ENCODE measurements at places on chromosomes 3 and 15.
A peak's percentile ranks its signal among the peaks of the same experiment; 100 is the strongest.

DNA sequence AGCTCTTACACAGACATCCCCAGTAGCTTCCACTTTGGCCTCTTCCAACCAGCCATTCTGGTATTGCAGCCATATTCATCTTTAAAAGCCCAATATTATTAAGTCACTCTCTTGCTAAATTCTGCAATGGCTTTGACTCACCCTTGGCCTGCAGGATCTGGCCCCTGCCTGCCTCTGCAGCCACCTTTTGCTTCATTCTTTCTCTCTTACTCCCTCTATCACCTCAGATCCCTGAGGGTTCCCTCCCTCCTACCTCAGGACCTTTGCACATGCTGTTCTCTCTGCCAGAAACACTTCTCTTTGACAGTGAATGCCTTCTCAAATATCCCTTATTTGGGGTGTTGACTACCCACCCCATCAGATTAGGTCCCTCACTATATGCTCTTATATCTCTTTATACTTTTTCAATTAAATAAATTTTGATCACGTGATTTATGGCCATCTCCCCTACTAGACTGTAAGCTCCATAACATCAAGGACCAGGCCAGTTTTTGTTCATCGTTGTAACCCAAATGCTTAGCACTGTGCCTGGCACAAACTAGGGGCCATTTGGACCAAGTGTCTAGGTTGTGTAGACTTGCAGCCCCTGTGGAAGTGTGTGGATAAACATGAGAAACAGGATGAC is 32.3 kb upstream of the UBE2Q2 start:
- DNase-seq, result no peak

DNA sequence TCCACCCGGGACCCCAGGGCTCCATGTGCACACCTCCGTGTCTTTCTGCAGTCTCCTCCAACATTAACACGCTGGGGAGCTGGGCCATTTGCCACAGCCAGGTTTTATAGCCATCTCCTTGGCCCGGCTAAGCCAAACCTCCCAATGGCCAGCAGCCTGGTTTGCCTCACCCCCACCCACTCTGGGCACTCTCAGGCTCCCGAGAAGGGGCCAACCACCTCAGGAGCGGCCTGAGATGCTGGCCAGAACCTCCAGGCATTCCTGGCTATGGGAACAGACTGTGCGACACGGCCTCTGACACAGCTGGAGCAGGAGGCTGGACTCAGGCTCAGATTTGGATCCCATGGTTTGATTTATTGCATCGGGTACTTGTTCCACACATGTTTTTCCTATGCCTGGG is 289.7 kb downstream of the RPLP1 start:
- no peak for DNase-seq

- no peak for DNase-seq
Measured at GRCh38 chr15:80887148-80887547, 102.5 kb downstream of the MESD start.

DNA sequence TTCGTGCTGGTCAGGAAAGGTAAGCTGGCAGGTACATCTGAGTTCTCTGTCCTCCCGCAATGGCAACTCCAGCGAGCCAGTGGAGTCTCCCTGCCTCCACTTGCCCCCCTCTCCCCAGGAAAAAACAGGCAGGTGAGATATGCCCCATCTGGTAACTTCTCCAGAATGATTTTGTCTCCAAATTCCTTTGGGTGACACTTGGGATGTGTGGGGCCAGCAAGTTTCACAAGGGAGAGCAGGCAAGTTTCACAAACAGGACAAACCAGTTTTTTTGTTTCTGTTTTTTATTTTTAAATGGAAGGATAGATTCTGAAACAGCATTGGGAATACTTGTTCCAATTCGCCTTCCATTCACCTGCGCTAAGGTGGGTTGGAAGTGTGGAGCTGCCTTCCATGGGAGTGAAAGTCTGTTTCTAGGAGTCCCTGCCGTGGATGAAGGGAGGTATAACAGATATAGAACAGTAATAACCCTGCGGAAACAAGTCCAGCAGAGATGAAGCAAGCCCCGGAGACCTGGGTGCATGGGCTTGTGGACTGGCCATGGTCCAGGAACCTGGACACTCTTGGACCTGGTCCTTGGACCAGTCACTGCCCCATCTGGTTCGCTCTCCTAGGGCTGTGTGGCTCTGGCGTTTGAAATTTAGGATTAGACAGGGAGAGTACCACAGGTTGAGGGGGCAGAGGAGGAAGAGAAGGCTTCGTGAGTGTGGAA is 22.9 kb upstream of the KIF23 start:
- no peak for DNase-seq

DNA sequence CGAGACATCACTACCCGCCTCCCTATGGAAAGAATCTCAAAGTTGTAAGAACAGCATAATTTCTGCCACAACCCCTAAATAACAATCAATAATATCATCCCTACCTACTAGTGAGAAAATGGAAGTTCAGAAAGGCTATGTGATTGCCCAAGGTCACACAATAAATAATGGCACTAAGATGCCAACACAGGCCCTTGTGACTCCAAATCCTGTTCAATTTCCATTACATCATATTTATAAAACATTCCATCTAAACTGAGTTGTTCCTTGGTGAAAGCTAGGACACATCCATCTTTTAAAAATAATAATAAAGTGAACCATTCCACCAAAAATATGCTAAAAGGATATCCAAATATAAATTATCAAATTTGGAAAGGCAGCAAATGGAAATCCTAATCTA is 144.6 kb downstream of the MAGI1 start:
- no peak for DNase-seq

DNA sequence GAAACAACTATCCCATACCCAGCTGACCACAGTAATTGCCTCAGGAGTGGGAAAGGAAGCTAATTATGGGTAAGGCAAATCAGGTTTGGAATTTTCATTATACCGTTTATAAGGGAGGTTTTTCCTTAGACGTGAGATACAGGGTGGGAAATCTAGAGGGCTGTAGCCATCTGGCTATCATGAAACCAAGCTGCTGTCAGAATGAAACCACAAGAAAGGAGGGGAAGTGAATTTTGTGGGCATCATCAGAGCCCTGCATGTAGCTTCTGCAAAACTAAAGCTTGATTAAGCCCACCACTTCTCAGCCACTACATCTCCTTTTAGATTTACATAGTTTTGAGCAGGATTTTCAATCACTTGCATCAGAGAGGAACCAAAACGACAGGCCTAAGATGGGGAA is 893.5 kb downstream of the TUSC7 start:
- no peak for DNase-seq

DNA sequence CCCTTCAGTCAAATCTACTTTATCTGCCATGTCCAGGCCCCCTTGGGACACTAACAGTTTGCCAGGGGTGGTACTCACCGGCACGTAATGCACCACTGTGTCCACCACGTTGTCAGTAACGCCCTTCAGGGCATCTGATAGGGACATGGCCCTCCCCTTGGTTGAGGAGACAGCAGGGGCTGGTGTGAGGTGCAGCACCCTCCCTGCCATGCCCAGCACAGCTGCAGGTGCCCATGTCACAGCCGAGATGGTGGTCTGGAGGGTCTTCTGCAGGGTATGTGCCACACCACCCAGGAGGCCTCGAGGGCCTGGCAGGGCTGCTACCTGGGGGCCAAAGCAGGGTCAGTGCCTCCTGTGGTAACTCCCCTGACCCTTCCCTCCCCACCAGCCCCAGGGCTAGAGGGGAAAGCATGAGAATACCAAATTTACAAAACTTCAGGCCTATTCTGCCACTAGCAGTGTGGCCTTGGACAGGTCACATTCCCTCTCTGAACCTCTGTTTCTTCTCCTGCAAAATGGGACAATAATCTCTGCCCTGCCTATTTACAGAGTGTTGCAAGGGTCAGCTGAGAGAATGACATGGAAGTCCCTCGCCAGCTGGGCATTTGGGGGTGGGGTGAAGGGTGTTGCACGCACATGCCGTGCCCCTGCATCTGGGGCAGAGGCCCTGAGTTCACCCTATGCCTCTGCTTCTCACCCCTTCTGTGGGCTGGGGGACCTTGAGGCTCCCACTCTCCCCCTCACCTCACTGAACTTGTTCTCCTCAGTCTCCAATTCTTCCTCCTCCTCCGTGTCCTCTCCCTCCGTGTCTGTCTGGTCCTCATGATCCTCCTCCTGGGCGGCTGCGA is 11.8 kb upstream of the KIF7 start:
- no peak for DNase-seq

DNA sequence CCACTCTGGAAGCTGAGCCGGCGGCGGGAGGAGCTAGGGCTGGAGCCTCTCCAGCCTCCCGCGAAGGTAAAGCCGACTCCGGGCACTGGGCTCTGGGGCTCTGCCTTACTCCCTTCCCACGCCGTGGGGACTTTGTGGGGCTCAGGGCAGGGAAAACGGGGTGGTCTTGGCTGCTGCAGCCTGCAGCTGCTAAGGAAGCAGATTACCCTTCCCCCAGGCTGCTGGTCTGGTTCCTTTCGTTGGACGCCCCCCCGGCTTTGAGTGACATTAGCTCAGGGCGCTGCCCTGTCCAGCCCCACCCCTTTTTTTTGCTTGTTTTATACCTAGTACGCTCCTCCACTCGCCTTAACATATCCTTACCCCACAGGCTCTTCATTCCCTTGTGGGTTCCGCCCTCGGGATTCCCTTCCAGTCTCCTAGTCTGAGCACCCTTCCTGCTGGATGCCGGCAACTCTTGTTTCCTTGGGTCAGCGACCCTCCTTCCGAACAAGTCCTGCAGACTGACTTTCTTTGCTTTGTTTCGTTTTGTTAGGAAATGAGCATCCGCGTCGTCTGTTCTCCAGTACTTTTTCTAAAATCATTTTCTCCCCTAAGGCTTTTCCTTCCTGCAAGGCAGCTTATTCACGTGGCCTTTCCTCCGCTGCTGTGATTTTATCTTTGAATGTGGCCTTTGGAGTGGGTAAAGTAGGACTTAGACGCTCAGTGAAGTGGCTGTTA is 551 bp downstream of the DNAJC13 start:
- peak; percentile 37 for DNase-seq

DNA sequence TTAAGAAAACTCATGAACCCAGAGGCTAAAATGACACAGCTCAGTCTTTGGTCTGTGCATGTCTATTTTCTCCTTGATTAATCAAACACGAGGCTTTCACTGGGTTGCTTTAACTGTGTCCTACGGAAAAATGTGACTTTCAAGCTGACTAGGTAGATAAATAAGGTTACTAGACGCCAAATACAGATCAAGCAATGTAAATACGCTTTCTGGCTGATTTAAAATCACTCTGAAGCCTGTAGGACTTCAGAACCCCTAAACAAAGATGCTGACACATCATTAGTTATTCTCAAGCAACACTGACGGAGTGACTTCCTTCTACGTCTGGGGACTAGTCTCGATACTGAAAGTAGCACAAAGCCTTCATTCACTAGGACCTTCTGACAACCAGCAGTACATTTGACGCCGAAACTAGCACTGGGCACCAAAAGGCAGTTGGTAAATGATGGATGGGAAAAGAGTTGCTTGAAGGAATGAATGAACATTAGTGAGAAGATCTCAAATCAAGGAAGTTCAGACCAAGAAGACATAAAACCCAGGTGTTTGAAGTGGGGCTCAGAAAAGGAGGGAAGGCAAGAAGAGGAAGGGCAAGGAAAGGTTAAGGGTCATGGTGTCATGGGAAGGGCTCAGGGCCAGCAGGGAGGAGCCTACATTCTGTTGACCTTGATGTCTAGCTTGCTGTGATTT is 67.1 kb upstream of the CDV3 start:
- no peak for DNase-seq

DNA sequence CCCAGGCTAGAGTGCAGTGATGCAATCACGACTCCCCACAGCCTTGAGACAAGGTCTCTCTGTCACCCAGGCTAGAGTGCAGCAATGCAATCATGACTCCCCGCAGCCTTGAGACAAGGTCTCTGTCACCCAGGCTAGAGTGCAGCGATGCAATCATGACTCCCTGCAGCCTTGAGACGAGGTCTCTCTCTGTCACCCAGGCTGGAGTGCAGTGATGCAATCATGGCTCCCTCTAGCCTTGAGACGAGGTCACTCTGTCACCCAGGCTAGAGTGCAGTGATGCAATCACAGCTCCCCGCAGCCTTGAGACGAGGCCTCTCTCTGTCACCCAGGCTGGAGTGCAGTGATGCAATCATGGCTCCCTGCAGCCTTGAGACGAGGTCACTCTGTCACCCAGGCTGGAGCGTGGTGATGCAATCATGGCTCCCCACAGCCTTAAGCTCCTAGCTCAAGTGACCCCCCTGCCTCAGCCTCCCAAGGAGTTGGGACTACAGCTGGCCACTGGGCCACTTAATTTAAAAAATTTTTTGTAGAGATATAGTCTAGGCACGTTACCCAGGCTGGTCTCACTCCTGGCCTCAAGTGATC is 26.1 kb downstream of the TFRC start:
- no peak for DNase-seq

DNA sequence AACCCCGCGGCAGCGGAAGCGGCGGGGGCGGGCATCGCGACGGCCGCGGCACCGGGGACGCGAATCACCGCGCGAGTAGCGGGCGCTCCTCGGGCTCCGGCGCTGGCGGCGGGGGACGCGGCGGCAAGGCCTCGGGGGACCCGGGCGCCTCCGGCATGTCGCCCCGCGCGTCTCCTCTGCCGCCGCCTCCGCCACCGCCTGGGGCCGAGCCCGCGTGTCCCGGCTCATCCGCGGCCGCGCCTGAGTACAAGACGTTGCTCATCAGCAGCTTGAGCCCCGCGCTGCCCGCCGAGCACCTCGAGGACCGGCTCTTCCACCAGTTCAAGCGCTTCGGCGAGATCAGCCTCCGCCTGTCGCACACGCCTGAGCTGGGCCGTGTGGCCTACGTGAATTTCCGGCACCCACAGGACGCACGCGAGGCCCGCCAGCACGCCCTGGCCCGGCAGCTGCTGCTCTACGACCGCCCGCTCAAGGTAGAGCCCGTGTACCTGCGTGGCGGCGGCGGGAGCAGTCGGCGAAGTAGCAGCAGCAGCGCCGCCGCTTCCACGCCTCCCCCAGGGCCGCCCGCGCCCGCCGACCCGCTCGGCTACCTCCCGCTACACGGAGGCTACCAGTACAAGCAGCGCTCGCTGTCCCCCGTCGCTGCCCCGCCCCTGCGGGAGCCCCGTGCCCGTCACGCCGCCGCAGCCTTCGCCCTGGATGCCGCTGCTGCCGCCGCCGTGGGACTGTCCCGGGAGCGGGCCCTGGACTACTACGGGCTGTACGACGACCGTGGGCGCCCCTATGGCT is 675 bp downstream of the RBM15B start:
- no peak for DNase-seq

GRCh38 chr15:59178151-59178695 is 28.4 kb upstream of the LDHAL6B start:
- no peak for DNase-seq

DNA sequence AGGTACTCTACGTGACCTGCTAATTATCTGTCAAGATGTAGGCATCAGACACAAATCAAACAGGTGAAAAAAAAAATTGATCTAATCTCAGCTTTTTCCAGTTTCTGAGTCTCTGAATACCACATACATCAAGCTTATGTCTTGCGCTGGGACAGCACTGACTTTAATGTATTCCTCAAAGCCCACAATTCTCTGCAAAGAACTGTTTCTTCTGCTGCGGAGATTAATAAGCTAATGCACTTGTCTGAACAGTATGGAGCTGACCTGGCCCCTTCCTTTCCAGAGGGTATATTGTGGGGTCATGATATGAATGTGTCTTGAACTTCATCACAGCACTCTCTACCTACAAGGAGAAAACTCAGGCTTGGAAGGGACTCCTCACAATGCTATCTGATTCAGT is 87.8 kb downstream of the FOXB1 start:
- no peak for DNase-seq

- DNase-seq, result no peak
Measured at GRCh38 chr3:150744041-150744918, 18.7 kb downstream of the SIAH2 start.

GRCh38 chr3:157310329-157311052 is 126.2 kb upstream of the PTX3 start:
- DNase-seq, result no peak

All from NCI-H1436 (cell line).